ENCODE measurements at places on chromosomes 5 and 9.

- no peak for DNase-seq
These were observed 28.0 kb upstream of the HTR4 start for GRCh38 chr5:148682058-148683026.

GRCh38 chr9:4844056-4844838, 51.5 kb downstream of the RCL1 start:
- DNase-seq, result no peak

GRCh38 chr9:137157618-137158415, 12.0 kb downstream of the LRRC26 start:
- no peak for DNase-seq

DNA sequence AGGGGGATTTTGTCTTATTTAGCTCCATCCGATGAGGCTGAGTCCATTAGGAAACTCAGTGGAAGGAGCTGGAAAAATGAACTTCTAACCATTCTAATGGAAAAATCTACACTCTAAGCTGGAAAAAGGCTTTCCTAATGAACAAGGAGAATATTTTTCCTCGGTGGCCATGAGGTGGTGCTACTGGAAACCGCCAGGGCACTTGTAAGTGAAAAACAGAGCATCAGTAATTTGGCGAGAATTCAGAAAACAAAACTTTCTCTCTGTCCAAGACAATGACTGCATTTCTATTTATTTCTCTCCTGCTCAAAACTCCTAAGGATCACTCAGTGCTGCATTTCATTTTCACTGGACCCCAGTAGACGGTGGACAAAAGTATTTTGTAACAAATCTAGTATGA, 237.6 kb downstream of the TENT4A start:
- DNase-seq, result no peak
